ENCODE measurements at places on chromosomes 16 and 17. TPM values are rescaled to one million over a fixed set of nuclear protein-coding genes. Genes with fewer than 3 reads are reported as not detected.

GRCh38 chr17:64236827-64237403, 26.1 kb downstream of the TEX2 start:
- DNase-seq = no peak

Gene FBXW10
- total RNA-seq = under 0.01 TPM

Gene PHB1
- 71.7 TPM for total RNA-seq

DNA sequence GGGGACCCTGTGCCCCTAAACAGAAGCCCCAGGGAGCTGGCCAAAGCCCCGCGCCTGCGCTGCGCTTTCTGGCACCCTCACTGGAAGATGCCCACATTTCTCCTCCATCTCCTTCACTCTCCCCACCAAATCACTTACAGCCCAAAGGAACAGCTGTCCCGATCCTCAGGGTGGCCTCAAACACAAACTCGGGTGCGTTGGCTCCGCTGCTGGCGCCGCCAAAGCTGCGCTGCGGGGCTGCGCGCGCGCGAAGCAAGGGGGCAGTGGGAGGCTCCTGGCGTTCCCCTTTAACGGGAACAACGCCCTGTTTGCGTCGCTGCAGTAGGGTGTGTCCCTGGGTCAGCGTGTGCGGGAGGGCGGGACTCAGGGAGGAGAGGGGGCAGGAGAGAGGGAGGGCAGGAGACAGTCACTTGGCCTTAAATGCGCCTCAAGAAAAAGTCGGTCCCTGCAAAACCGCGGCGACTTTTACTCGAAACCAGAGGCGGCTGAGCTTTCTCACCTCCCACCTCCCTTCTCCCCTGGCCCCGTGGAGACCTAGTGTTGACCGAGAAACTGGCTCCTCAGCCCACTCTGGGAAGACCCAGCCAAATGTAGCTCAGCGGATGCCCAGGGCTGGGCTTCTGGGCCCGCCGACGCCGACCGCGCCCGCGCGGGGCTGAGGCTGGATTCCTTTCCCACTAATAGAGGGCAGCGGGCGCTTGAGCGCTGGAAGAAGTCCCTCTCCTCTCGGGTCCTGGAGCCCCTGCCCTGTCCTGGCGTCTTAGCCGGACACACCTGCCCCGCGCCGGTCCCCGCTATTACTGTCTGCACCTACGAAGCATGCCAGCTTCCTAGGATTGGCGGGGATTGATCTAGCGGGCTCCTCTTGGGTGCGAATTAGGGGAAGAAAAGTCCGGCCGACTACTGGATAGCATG, 2.6 kb downstream of the PMP22 start:
- peak; percentile 97 for DNase-seq

GRCh38 chr17:82120148-82120547, 22.1 kb upstream of the FASN start:
- DNase-seq = no peak

Gene GRIN2A
- 1.5 TPM for total RNA-seq

GRCh38 chr17:16439303-16439791, 24.0 kb downstream of the TRPV2 start:
- peak; percentile 76 for DNase-seq

Gene CLEC18C
- total RNA-seq = 0.36 TPM

DNA sequence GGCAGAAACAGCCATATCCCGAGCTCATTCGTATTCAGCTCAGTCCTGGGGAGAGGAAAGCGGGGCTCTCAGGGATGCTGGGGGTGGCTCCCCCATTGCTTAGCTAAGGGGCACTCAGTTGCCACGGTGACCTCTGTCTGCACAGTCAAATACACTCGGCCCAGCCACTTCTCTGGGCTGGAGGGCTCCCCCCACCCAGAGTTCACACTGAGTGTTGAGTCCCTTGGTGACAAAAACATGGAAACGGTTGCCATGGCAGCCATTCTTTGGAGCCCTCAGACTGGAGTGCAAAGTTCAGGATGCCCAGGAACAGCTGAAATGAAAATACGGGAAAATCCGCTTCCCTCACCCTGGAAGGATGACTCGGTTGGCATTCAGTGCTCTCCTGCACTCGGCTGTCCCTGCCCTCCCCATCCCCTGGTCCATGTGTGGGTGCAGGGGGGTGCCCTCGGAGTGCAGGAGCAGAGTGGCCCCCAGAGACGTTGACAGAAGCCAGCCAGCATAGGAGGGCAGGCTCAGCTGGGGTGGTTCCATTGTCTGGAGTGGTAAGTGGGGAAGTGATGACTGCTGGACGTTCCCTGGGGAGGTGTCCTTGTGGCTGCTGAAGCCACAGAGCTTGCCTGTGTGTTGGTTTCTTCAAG, 216.5 kb downstream of the NTN1 start:
- DNase-seq = peak; percentile 73

- no peak for DNase-seq
These were observed 12.2 kb downstream of the FLOT2 start for GRCh38 chr17:28885363-28885762.

DNA sequence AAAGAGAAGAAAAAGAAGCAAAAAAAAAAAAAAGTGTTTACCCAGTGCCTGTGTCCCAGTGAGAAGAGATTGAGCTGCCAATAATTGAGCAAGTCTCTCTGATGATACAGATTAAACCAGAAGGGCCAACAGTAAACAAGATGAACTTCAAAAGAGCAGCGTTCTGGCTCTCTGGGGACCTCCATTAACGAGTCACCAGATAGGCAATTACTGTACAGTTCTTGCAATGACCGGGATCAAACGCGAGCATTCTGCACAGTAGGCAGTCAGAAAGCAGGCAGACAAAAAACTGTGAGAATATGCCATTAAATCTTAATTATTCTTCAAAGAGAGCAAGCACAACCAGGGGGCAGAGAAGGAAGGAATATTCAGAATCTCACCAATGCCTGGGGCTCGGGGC, 626.1 kb downstream of the TMEM114 start:
- DNase-seq = no peak

Gene KRT33B
- total RNA-seq = 1.1 TPM

Gene C16orf96
- not detected for total RNA-seq

DNA sequence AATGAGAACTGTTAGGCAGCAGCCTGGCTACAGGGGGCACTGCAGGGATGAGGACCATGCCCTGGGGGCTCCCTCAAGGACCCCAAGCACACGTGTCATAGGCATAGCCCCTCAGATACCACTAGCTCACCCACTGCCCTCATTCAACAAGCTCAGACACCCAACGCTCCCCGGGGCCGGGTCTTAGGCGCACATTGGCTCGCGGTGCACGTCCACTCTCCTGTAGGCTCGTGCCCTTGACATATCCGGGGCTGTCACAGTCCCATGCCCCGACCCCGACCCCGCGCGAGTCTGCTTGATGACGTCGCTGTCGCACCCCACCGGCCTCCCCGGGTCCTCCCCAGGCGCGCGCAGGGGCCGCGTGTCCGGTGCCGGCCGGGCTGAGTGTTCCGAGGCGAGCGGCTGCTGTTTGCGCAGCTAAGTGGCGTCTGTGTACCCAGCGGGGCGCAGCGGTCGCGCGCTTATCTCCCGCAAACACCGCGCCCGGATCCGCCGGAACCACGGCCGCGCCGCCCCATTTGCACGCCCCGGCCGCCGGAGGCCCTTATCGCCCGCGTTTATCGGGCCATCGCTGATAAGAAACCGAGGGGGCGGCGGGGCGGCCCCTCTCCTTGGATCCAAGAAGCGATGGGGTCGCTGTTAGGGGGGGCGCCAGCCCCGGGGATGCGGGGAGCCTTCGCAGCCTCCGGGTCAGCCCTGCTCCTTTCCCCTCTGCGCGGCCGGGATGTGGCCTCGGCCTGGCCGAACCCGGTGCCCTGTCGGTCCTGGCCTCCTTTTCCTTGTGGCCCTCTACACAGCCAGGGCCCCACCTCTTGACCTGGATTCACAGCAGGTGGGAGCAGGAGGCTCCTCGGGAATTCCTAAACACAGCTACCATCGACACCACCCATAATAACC, 20.7 kb upstream of the NAGS start:
- no peak for DNase-seq
